ENCODE measurements at places on chromosomes 3 and 15. TPM values are rescaled to one million over a fixed set of nuclear protein-coding genes. Genes with fewer than 3 reads are reported as not detected.

The SERINC4 gene
- total RNA-seq: not detected

The MLF1 gene
- 8.3 TPM for total RNA-seq

The C3orf49 gene
- not detected for total RNA-seq

The GOLGA8G gene
- not detected for total RNA-seq

The RPS17 gene
- 3,025 TPM for total RNA-seq

The ALDH1L1 gene
- 6.8 TPM for total RNA-seq

The PLS1 gene
- total RNA-seq: 4.4 TPM

The GOLIM4 gene
- total RNA-seq: 21.3 TPM

The GRAMD1C gene
- 25.5 TPM for total RNA-seq

- no peaks in the 10 kb centered on the region for H3K27me3 ChIP-seq
- H3K27ac ChIP-seq: no peak overlapping the region
- H3K4me3 ChIP-seq: no peak overlapping the region
- DNase-seq: no peak
- H3K4me1 ChIP-seq: peaks cover 29% of the 10 kb centered on the region
Observed at GRCh38 chr15:101087172-101087769, 164.6 kb downstream of the CHSY1 start.

GRCh38 chr15:60395276-60396011 lies 2.3 kb downstream of the ANXA2 start:
- H3K27me3 ChIP-seq: no peaks in the 10 kb centered on the region
- peaks cover 3% of the 10 kb centered on the region for H3K36me3 ChIP-seq
- H3K27ac ChIP-seq: peak overlapping the region; percentile 100
- DNase-seq: no peak

GRCh38 chr15:79617071-79617470 lies 184.9 kb downstream of the MINAR1 start:
- H3K4me3 ChIP-seq: no peak overlapping the region
- no peaks in the 10 kb centered on the region for H3K27me3 ChIP-seq
- no peaks in the 10 kb centered on the region for H3K4me1 ChIP-seq
- H3K27ac ChIP-seq: no peak overlapping the region

DNA sequence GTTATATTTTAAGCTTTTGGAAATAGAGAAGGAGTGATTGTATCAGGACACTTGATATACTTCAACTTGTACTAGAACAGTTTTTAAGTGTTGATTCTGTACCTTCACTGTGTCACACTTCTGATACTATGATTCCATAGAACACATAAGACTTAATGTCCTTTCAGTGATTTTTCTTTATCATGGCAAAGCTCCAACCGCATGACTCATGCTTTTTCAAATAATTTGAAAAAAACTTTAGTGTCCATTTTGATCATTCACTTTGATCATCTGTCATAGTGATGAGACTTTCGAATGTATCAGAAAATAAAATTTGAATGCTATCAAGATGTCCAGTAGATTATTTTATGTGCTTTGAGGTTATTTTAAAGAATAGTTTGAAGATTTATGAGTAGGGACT lies 32.0 kb downstream of the AP4E1 start:
- no peak overlapping the region for H3K27ac ChIP-seq
- no peak overlapping the region for H3K4me3 ChIP-seq
- peaks cover 41% of the 10 kb centered on the region for H3K36me3 ChIP-seq
- no peak for DNase-seq

DNA sequence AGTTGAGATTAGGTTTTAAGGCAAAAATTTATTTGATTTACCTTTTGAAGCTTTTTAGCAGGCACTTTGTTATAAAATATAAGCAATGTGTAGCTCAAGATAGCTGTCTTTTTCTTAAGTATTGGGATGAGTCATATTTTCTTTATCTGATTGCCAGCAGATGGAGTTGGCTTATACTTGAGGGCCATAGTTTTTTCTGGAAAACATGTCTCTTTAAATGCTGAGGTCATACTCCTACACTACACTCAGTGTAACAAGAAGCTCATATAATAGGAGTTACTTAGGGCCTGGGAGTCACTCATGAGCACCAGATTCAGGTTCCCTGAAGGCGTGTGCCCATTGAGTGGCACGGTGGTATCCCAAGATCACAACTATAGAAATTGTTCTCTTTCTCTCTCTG lies 579.8 kb downstream of the EDEM1 start:
- no peak overlapping the region for H3K27ac ChIP-seq
- no peak for DNase-seq
- H3K36me3 ChIP-seq: no peaks in the 10 kb centered on the region

- H3K4me3 ChIP-seq: no peak overlapping the region
- H3K27ac ChIP-seq: peak overlapping the region; percentile 51
- DNase-seq: no peak
- no peaks in the 10 kb centered on the region for H3K27me3 ChIP-seq
- H3K4me1 ChIP-seq: peaks cover 21% of the 10 kb centered on the region
Observed at GRCh38 chr15:57552678-57553334, 38.9 kb upstream of the MYZAP start.

DNA sequence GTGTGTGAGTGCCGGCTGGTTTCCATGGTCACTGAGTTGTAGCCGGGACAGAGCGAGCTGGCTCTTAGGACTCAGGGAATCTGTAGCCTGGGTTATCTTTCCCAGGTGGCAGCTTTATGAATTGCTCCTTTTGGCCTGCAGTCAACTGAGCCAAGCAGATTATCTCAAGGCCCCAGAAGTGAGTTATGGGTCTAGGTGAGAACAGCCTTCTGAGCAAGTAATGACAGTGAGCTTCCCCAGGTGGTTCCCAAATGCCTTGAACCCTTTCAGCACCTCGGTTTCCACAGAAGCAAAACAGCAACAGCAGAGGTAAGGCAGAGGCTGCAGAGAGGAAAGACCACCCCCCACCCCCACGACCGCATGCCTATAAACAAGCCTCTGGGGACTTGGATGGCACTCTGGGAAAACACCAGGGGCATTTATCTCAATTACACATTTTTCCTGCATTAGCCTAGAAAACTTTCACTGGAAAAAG lies 56.7 kb upstream of the DGKG start:
- peaks cover 14% of the 10 kb centered on the region for H3K4me1 ChIP-seq
- no peak overlapping the region for H3K27ac ChIP-seq
- H3K36me3 ChIP-seq: no peaks in the 10 kb centered on the region
- H3K27me3 ChIP-seq: peaks cover 4% of the 10 kb centered on the region
- no peak overlapping the region for H3K4me3 ChIP-seq

DNA sequence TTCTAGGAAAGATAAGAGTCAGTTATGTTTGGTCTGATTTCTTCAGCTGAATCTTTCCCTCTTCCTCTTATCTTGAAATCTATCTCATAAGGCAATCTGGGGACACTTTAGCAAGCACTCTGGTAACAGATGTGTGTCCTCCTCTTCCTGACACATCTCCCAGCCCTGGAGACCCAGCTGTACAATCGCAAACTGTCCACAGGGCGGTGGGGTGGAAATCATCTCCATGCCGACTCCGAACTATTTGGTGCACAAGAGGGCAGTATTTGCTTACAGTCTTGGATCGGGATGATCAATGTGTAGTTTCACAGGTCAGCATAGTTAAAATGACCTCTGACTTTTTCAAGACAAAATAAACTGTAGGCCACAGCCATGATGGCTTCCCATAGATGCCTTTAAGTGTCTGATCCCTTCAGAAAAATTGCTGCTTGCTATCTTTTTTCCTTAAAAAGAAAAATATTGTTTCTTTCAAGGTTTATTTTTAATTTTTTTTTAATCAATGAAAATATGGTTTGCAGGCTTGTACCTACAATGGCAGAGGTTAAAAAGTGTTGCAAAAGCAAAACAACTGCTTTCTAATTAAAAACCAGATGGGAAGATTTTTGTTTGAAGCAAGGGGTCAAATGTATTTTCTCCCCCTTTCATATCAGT lies 17.7 kb downstream of the EEFSEC start:
- no peak overlapping the region for H3K4me3 ChIP-seq
- peaks cover 5% of the 10 kb centered on the region for H3K4me1 ChIP-seq
- no peaks in the 10 kb centered on the region for H3K36me3 ChIP-seq
- no peaks in the 10 kb centered on the region for H3K27me3 ChIP-seq

GRCh38 chr15:46467041-46467440 lies 832.2 kb downstream of the SQOR start:
- no peak for DNase-seq
- H3K27me3 ChIP-seq: no peaks in the 10 kb centered on the region
- no peak overlapping the region for H3K27ac ChIP-seq

DNA sequence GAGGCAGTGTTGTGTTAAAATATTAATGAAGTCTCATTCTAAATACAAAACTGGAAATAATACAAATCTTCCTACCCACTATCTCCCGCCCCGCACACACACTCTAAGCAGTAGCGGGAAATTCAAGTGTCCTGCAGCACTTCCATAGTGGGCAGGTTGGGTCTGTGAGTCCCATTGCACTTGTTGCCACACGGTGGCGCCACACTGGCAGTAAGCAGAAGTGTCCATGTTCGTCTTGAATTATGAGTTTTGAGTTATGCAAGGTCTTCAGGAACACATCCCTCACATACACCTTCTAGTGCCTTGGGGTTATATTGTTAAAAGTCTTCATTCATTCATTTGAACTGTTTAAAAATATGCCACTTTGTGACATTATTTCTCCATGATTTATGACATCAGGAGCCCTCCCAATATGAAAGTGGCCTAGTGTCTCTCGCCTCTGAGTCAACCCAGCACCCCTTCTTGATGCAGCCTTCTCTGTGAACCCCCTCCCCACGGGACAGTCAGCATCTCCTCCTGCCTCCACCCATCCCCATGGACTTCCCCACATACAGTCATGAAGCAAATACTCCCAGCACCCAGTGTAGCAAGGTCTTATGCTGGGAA lies 17.6 kb upstream of the CCDC174 start:
- DNase-seq: no peak
- H3K4me1 ChIP-seq: no peaks in the 10 kb centered on the region
- H3K27ac ChIP-seq: no peak overlapping the region
- no peaks in the 10 kb centered on the region for H3K36me3 ChIP-seq
- no peak overlapping the region for H3K4me3 ChIP-seq

GRCh38 chr3:187369089-187369447 lies 883 bp downstream of the RTP4 start:
- DNase-seq: no peak
- H3K36me3 ChIP-seq: peaks cover 9% of the 10 kb centered on the region
- H3K4me1 ChIP-seq: peaks cover 19% of the 10 kb centered on the region
- peak overlapping the region; percentile 76 for H3K27ac ChIP-seq
- peak overlapping the region; percentile 49 for H3K4me3 ChIP-seq
- no peaks in the 10 kb centered on the region for H3K27me3 ChIP-seq

All from suprapubic skin (tissue), 4 donors.